ENCODE measurements at places on chromosomes 2 and 18. TPM values are rescaled to one million over a fixed set of nuclear protein-coding genes. Genes with fewer than 3 reads are reported as not detected.

The KLF7 gene
- 28.5 TPM for total RNA-seq

The PLGLB2 gene
- 0.72 TPM for total RNA-seq

The SERPINB3 gene
- total RNA-seq: not detected

The FOXI3 gene
- not detected for total RNA-seq

The ALK gene
- total RNA-seq: not detected

The RSAD2 gene
- not detected for total RNA-seq

The MC5R gene
- total RNA-seq: not detected

The CXCR1 gene
- total RNA-seq: not detected

The OXER1 gene
- not detected for total RNA-seq

The EGR4 gene
- not detected for total RNA-seq

The STAT4 gene
- total RNA-seq: 0.28 TPM

The SLC5A7 gene
- total RNA-seq: not detected

The CENPA gene
- 7.7 TPM for total RNA-seq

The RNU2-63P gene
- total RNA-seq: 174 TPM

The CRYGD gene
- not detected for total RNA-seq

The ITGA6 gene
- 43.9 TPM for total RNA-seq

The SEPTIN10 gene
- total RNA-seq: 83.9 TPM

The LHCGR gene
- under 0.01 TPM for total RNA-seq

The PTPRN gene
- 5.2 TPM for total RNA-seq

The SETBP1 gene
- 0.28 TPM for total RNA-seq

The DYNAP gene
- total RNA-seq: not detected

The COL3A1 gene
- total RNA-seq: 408 TPM

The TFCP2L1 gene
- not detected for total RNA-seq

The FSIP2 gene
- under 0.01 TPM for total RNA-seq

The FAM124B gene
- total RNA-seq: not detected

The KIF5C gene
- total RNA-seq: 0.28 TPM

The SP9 gene
- not detected for total RNA-seq

The AMMECR1L gene
- 14.0 TPM for total RNA-seq

The SLC14A1 gene
- 21.7 TPM for total RNA-seq

The ELOA2 gene
- total RNA-seq: not detected

All from IMR-90 (cell line).